Diencephalon (tissue), 1 donor: ENCODE measurements at places on chromosomes 16 and 17. TPM values are rescaled to one million over a fixed set of nuclear protein-coding genes. Genes with fewer than 3 reads are reported as not detected.

The EPX gene
- total RNA-seq, result not detected

The BAHCC1 gene
- total RNA-seq, result 10.6 TPM

The KRT14 gene
- total RNA-seq, result not detected

The BIRC5 gene
- 11.5 TPM for total RNA-seq

The SMTNL2 gene
- 5.8 TPM for total RNA-seq

The PRDM7 gene
- not detected for total RNA-seq

The KRT33A gene
- total RNA-seq, result not detected

The TEX14 gene
- 0.69 TPM for total RNA-seq

The GPR142 gene
- total RNA-seq, result not detected

The CCL4 gene
- total RNA-seq, result 2.5 TPM

The HAP1 gene
- 9.9 TPM for total RNA-seq

The HAS3 gene
- total RNA-seq, result 12.0 TPM

The TBC1D3 gene
- total RNA-seq, result not detected
